ENCODE measurements at places on chromosomes 3 and 15.

DNA sequence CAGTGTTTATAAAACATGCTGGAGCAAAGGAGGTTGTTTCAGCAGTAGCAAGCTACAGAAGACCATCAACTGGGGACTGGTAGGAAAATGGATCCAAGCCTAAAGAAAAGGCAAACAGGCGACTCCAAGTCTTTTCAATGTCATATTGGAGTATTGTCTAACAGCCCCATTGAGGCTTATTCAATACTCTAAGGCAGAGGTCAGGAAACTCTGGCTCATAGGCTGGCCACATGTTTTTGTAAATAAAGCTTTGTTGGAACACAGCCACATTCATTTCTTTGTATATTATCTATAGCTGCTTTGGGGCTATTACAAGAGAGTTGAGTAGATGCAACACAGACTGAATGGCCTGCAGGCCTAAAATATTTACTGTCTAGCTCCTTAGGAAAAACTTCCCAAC is 77.5 kb downstream of the RPL22L1 start:
- DNase-seq, result no peak

DNA sequence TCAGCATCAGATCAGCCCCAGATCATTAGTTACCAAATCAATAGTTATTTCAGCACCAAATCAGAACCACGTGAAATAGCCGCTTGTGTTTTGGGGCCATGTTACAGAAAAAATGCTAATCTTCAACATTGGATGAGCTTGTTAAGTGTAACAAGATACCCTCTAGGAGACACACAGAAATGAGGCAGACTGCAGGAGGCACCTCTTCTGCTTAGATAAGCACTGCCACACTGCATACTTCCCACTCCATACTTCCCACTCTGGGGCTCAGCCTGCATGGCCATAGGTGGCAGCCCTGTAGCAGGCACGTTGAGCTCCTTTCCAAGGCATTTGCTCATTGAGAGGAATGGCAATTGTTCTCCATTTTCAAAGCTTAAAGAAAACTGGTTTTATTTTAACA is 73.3 kb downstream of the CHCHD6 start:
- no peak for DNase-seq

DNA sequence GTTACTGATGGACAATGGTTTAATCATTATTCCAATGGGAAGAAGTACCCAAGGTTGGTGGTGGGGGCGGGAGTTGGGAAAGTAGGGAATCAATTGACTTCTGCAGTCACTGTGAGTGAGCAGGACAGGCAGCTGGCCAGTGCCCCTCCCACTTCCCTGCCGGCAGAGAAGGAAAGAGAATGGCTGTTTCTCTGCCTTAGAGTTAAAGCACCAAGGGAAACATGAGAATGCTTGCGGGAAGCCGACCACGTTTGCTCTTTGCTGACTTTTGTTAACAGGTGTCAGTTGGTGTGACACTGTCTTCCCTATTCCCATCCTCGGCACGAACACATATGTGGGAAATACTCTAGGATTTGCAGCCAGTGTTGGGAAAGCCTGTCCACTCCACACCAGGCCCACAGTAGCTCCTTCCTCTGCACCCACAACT is 33.5 kb upstream of the MFSD1 start:
- no peak for DNase-seq

- DNase-seq, result no peak
These were observed 248.6 kb downstream of the OPA1 start for GRCh38 chr3:193841581-193841980.

DNA sequence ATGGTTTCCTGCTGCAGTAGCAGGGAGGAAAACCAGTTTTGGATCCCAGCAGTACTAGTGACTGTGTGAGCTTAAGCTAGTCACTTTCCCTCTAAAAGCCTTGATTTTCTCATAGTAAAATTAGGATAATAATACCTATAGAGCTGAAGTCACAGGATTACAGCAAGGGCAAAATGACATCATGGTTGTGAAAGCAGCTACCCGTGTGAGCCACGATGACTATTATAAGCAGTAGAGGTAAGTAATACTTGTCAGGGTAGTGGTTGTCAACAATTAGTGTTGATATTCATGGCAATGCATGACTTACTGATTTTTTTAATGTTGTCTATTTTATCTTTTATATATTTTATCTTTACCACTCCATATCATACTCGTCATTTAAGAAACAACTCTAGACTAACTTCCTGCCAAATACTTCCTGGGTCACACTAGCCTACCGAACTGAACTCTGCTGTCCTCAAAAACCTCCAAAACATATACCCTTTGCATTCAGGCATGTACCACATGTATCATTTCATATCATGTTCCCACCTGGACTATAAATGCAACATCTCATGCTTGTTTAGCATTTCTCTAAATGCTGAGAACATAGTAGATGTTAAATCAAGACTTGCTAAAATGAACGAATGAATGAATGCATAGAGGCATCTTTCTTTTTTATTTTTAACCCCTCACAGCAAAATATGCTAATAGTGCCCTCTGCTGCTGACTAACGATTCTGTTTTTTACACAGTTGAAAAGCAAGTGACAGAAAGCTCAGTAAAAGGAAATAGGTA is 172.6 kb downstream of the P3H2 start:
- peak; percentile 22 for DNase-seq

- DNase-seq, result no peak
These were observed 8.4 kb downstream of the ARMC8 start for GRCh38 chr3:138195481-138195880.

DNA sequence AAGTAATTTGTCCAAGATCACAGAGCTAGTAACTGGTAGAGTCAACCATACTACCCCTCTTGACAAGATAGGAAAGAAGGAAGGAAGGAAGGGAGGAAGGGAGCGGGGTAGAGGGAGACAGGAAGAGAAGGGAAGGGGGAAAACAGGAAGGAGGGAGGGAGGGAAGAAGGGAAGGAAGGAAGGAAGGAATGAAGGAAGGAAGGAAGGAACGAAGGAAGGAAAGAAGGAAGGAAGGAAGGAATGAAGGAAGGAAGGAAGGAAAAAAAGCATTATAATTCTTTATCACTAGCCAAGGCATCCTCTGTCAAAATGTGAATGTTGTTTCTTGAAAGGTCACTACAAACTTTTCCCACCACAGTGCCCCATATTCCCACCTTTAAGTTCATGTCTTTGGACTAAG is 223.6 kb downstream of the SHQ1 start:
- no peak for DNase-seq

GRCh38 chr3:60935709-60936108 is 315.5 kb downstream of the FHIT start:
- no peak for DNase-seq

- DNase-seq, result no peak
These were observed 80.3 kb downstream of the ADAMTS7 start for GRCh38 chr15:78730955-78731354.

DNA sequence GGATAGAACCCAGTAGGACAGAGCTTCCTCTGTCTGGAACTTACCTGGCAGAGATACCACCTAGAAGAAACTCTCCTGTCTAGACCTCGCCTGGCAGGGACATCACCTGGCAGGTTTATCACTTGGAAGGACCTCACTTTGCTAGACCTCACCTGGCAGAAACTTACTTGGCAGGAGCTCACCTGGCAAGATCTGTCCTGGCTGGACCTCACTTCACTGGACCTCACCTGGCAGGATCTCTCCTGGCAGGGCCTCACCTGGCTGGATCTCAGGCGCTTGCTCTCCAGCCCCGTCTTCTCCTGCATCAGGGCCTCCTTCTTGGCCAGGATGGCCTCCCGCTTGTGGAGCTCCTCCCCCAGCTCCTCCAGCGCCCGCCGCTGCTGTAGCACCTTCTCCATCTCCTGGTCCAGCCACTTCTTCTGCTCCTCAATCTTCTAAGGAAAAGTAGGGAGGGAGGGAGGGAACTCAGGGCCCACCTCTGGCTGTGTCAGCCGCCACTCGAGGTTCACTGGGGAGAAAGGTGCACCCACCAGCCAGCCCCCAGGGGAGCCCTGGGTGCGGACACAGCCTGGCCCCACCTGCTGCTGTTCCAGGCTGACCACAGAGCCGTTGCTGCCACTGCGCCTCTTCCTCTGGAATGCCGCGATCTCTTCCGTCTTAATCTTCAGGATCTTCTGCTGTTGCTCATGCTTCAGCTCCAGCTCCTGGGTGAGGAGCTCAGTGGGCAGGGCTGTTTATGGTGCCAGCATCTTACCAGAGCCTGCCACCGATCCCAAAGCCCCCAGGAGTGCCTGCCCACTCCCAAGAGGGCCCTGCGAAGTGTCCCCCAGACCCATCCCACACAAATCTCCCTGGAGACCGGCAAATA is 22.5 kb downstream of the KIF7 start:
- no peak for DNase-seq

DNA sequence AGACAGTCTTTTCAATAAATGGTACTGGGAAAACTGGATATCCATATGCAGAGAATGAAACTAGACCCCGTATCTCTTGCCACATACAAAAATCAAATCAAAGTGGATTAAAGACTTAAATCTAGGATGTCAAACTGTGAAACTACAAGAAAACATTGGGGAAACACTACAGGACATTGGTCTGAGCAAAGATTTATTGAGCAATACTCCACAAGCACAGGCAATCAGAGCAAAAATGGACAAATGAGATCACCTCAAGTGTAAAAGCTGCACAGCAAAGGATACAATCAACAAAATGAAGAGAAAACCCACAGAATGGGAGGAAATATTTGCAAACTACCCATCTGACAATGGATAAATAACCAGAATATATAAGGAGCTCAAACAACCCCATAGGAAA is 38.4 kb upstream of the MBNL1 start:
- no peak for DNase-seq

- DNase-seq, result peak; percentile 28
These were observed 83.9 kb downstream of the CHSY1 start for GRCh38 chr15:101167753-101168462.

GRCh38 chr3:20288050-20288449 is 102.0 kb upstream of the SGO1 start:
- DNase-seq, result no peak

DNA sequence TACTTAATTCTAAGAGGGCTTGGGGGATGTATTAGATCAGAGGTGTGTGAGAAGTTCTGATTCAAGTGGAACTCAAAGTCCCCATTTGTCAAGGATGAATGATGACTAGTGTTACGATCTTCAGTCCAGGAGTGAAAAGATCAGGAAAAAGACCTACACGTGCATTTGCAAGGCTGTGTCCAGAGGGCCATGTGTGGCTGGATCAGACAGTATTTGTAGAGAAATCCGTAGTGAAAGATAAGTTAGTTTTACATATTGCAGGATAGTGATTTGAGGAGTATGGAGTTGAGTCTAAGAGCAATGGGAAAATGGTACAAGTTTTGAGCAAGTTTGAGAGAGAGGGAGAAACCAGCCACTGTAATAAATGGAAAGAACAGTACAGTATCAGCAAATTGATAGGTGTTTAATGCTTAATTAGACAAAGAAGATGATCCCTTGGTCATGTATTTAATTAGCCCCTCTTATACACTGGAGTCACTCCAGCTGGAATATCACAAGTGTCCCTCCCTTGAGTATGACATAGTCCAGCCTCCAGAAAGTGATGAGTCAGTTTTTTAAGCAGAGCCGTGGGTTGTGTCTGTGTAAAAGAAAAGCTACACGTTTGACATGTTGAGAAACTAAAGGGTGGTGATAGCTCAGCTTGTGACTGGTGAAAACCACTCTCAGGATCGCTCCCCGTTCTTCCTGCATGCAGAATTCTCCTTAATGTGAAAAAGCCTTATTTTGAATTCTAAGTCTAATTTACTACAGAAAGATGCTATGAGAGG is 348.8 kb downstream of the ROBO1 start:
- DNase-seq, result no peak

GRCh38 chr3:9064850-9065249 is 101.6 kb upstream of the RAD18 start:
- DNase-seq, result no peak

DNA sequence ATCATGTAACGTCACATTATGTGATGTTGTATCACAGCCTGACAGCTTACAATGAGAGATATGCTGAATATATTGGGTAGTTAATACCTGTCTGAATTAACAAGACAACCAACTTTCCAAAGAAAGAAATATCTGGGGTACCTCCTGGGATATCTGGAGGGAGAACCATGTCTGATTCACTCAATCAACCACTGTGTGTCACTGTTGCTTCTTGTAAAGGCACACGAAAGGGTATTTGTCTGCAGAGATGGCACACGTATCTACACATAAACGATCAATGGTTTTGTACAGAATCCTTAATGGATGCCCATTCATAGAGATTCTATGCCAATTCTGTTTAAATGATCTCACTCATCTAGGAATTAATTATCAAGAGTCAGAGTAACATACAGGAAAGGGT is 252.1 kb upstream of the TMCO5A start:
- no peak for DNase-seq

DNA sequence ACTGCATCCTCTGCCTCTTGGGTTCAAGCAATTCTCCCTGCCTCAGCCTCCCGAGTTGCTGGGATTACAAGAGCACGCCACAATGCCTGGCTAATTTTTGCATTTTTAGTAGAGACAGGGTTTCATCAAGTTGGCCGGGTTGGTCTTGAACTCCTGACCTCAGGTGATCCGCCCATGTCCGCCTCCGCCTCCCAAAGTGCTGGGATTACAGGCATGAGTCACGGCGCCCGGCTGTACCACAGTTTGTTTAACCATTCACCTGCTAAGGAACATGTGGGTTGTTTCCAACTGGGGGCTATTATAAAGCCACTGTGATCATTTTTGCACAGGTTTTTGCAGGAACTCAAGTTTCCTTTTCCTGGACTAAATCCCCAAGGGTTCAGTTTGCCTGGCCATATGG is 123.2 kb upstream of the RAP2B start:
- DNase-seq, result no peak

DNA sequence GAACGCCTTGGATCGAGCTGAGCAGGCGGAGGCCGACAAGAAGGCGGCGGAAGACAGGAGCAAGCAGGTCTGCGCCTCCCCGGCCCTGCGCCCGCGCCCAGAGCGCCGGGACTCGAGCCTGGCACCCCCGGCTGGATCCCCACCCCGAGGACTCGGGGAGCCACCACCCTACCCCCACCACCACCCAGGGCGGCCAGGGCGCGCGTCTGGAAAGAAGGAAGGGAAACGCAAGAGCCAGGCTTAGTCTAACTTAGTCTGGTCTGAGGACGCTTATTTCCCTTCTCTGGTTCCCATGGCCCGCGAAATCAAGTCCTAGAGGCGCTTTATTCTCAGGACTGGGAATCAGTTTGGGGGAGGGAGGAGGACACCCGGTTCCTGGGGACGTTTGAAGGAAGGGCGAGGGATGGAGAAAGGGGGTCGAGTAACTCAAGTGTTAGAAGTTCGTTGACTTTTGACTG is 359 bp downstream of the TPM1 start:
- no peak for DNase-seq
